ENCODE measurements at places on chromosomes 3 and 15.

GRCh38 chr15:70768257-70768883 lies 5.0 kb upstream of the UACA start:
- no peak for DNase-seq

DNA sequence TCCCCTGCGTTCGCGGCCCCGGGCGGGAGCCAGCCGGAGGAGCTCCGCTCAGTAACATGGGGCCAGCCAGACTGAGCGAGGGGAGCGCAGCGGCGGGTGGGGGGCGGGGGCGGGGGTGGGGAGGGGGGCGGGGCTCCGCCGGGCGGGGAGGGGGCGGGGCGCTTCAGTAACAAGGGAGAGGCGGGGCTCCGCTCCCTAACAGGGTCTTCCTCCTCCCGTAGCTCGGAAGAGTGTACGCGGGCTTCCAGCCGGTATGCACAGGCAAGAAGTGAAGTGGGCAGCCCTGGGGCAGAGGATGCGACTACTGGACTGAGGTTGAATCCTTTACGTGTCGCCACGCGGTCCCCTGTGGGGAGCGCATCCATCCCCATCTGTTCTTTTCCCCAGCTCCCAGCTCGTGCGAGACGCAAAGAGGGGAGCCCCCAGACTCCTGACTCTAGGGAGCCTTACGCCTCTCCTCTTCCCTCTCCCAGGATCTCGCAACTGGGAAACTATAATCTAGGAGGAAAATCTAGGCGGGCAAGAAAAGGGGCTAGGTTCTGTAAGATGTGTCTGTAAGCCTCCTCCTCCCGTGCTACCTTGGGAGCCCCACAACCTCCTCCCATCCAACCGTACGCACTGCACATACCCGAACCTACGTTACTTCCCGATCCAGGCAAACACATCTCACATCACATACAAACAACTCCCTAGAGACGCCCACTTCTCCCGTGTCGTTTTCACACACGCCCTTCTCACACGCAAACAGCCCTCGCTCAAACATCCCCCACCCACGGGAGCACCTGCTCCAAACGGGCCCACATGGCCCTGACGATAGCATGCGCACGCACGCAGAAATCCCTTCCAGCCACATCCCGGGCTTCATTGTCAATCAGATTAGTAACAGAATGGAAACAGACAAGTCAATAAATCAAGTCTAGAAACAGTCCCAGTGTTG lies at the start of gene SHF:
TSS of gene SHF (minus strand) at position 73 of the 937 bp plus-strand sequence. CDS start at position 58, 15 bp downstream.
- peak; percentile 70 for DNase-seq

DNA sequence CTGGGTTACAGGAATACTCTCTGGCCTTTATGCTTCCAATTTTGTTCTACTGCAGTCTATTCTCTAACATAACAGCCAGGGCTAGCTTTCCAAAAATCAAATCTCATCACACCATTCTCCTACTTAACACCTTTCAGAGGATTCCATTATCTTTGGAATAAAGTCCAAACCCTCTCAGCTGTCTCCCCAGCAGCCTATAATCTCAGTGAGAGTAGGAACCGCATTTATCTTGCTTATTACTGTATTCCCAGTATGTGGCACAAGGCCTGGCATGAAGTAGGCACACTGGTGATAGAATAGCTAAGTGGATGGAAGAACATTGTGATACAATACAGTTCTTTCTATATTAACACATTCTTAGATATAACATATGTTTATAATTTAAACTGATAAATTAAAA lies 49.0 kb upstream of the MYO5C start:
- no peak for DNase-seq

- no peak for DNase-seq
Measured at GRCh38 chr15:39776068-39776467, 6.6 kb downstream of the FSIP1 start.

GRCh38 chr3:148092624-148093347 lies 604.9 kb upstream of the AGTR1 start:
- DNase-seq: no peak

DNA sequence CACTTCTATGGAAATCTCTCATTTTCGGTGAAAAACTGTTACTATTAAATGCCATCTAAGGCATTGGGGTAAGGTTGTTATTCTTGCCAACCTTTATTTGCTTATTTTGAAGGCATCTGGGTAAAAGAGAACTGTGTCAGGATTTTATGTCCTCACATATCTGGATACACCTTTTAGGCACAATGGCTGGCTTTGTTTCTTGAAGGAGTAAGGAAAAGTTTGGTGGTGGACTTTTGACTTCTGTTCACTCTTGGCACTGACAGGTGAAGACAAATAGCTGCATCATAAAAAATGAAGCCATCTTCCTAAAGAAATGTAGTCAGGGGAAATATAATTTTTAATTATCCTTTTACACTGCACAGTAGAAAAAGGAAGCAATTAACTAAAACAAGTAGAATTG lies 310.0 kb downstream of the CNTN3 start:
- no peak for DNase-seq

GRCh38 chr3:72750405-72750965 lies 97.8 kb downstream of the SHQ1 start:
- no peak for DNase-seq
